ENCODE measurements at places on chromosomes 12 and 14. TPM values are rescaled to one million over a fixed set of nuclear protein-coding genes. Genes with fewer than 3 reads are reported as not detected.

Gene DHRS1
- polyA plus RNA-seq: 56.7 TPM

DNA sequence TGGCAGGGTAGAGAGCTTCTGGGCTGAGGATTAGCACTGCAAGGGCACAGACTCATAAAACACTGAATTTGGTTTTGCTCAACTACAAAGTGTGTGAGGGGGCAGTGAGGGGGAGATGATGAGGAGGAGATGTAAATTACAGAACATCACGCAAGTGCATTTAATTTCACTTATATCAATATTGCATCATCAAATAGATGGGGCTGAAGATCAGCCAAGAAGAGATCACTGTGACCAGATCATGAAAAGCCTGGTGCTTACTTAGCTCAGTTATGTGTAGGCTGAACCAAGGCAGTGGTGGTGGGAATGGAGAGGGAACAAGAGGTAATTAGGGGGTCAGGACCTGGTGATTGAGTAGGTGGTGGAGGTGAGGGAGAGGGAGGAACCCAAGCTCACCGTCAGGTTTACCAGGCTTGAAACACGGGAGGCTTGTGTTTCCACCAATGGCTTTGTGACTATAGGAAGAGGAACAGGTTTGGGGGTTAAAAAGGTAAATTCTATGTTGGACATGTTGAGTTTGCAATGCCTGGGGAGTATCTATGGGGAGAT, 11.3 kb downstream of the FOS start:
- no peak overlapping the region for H3K27ac ChIP-seq
- no peaks in the 10 kb centered on the region for H3K36me3 ChIP-seq
- H3K4me1 ChIP-seq: peaks cover 4% of the 10 kb centered on the region
- no peaks in the 10 kb centered on the region for H3K27me3 ChIP-seq
- DNase-seq: no peak
- no peak overlapping the region for H3K4me3 ChIP-seq

DNA sequence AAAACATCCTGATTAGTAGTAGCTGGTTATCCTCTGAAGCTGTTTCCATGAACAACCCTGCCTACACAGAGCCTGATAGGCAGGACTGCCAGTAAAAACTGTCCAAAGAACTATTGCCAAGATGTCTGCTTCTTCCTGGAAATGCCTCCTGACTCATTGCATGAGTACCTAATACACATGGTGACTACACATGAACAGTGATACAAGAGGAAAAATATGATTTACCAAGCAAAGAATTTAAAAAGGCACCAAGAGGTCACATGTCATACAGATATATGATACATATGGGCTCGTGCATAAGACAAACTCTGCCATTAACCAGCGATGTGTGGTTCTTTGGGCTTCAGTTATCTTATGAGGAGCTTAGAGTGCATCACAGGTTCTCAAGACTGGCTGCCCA, 552.3 kb downstream of the SLC16A7 start:
- no peaks in the 10 kb centered on the region for H3K27me3 ChIP-seq
- H3K36me3 ChIP-seq: no peaks in the 10 kb centered on the region
- H3K4me1 ChIP-seq: no peaks in the 10 kb centered on the region
- H3K27ac ChIP-seq: no peak overlapping the region
- H3K4me3 ChIP-seq: no peak overlapping the region

Gene UBE3B
- 13.9 TPM for polyA plus RNA-seq

DNA sequence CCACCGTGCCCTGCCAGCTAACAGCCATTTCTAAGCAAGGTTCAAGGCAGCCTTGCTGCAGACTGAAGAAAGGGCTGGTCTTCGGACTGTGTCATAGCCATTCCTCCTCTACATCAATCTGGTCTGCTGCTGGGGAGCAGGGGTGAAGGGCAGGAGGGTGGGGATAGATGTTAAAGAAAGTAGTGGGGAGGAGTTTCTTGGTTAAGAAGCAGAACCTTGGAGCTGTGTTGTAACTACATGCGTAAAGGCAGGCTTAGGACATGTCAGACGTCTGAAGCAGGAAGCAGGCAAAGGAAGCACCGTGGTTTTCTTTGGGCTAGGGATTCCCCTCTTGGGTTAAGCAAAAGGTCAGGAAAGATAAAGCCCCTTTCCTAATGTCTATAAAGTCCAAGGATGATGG, 18.1 kb upstream of the NEK9 start:
- no peaks in the 10 kb centered on the region for H3K27me3 ChIP-seq
- H3K27ac ChIP-seq: no peak overlapping the region
- H3K4me3 ChIP-seq: no peak overlapping the region
- peaks cover 3% of the 10 kb centered on the region for H3K36me3 ChIP-seq

- no peaks in the 10 kb centered on the region for H3K27me3 ChIP-seq
- H3K4me1 ChIP-seq: peaks cover 16% of the 10 kb centered on the region
- H3K36me3 ChIP-seq: no peaks in the 10 kb centered on the region
Measured at GRCh38 chr12:6998715-6999451, 19.4 kb downstream of the LPCAT3 start.

Gene SPRYD4
- polyA plus RNA-seq: 6.0 TPM

Gene GDF11
- 3.4 TPM for polyA plus RNA-seq

Gene DBX2
- not detected for polyA plus RNA-seq

DNA sequence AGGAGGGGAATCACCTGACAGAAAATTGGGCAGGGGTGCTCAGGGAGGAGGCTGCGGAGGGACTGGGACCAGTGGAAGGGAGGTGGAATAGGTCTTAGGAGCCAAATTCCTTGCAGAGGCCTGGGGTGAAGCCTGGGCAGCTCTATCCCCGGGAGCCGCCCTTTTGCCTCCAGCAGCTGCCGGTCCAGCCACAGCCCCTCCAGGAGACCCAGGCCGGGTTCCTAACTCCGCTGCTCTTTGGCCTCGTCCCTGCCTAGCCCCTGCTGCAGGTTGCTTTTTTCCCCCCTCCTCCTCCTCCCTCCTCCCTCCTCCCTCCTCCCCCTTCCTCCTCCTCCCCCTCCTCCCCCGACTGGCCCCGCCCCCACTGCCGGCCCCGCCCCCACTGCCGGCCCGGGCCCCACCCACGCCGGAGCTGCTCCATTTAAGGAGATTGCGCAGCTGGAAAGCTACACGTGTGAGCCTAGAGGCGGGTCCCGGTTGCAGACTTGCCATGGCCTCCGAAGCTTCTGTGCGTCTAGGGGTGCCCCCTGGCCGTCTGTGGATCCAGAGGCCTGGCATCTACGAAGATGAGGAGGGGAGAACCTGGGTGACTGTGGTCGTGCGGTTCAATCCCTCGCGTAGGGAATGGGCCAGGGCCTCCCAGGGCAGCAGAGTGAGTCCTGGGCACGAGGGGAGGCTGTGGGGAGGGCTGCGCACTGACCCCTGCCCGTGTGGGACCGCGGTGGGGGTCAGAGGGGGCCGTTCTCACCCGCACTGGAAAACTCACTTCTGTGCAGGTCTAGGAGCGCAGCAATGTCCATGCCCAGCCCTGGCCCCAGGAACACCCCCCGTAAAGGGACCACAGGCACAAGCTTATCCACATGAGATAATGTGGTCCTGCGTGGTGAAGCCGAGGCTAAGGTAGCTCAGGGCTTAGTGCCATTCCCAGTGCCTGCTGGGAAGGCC, at the start of gene TCL1B:
Gene TCL1B (plus strand): TSS at position 449 of the 945 bp plus-strand sequence. CDS start 42 bp downstream, at position 491.
- DNase-seq: no peak
- H3K4me3 ChIP-seq: no peak within 1 kb of the TSS
- H3K27me3 ChIP-seq: no peaks in the 10 kb centered on the region
- H3K36me3 ChIP-seq: no peaks in the 10 kb centered on the region

Gene MUCL1
- not detected for polyA plus RNA-seq

Gene KRT6B
- not detected for polyA plus RNA-seq

DNA sequence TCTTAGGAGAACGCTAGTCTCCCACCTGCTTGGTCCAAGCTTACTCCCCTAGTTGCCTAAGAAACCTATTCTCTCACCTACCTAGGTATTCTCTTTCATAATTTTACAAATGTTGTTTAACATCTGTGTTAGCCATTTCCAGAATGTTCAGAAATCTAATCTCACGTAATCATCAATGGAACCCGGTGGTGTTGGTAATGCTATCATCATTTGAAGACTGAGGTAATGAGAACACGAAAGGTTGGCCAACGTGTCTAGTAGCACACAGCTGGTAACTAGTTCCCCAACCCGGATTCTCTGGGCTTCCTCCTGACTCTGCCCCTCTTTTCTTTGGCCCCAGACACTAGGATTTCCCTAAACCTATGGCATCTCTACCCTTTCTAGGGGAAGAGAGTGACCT, 43.8 kb upstream of the EMP1 start:
- no peaks in the 10 kb centered on the region for H3K27me3 ChIP-seq
- no peak overlapping the region for H3K4me3 ChIP-seq
- H3K27ac ChIP-seq: no peak overlapping the region
- no peaks in the 10 kb centered on the region for H3K4me1 ChIP-seq
- no peaks in the 10 kb centered on the region for H3K36me3 ChIP-seq

Gene MYH6
- polyA plus RNA-seq: 0.13 TPM

GRCh38 chr12:11891754-11892386, 178.9 kb upstream of the BCL2L14 start:
- no peak for DNase-seq
- H3K27ac ChIP-seq: no peak overlapping the region
- H3K36me3 ChIP-seq: no peaks in the 10 kb centered on the region
- no peaks in the 10 kb centered on the region for H3K4me1 ChIP-seq
- no peak overlapping the region for H3K4me3 ChIP-seq
- no peaks in the 10 kb centered on the region for H3K27me3 ChIP-seq

GRCh38 chr14:85634205-85634604, 104.3 kb downstream of the FLRT2 start:
- no peaks in the 10 kb centered on the region for H3K4me1 ChIP-seq
- H3K27ac ChIP-seq: no peak overlapping the region
- no peak overlapping the region for H3K4me3 ChIP-seq
- no peaks in the 10 kb centered on the region for H3K36me3 ChIP-seq
- no peak for DNase-seq

DNA sequence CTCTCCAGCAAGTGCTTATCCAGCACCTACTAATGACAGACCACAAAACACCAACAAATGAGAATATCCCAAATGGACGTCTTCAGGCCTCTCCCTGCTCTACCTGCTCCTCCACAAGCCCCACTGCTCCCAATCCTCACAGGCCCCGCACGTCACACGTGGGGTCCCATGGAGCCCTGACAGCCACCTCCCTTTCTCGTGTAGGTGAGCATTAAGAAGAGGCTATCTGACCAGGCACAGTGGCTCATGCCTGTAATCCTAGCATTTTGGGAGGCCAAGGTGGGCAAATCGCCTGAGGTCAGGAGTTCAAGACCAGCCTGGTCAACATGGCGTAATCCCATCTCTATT, 5.4 kb downstream of the RIMBP2 start:
- H3K27me3 ChIP-seq: no peaks in the 10 kb centered on the region
- no peak overlapping the region for H3K27ac ChIP-seq
- peaks cover 4% of the 10 kb centered on the region for H3K4me1 ChIP-seq
- no peaks in the 10 kb centered on the region for H3K36me3 ChIP-seq

DNA sequence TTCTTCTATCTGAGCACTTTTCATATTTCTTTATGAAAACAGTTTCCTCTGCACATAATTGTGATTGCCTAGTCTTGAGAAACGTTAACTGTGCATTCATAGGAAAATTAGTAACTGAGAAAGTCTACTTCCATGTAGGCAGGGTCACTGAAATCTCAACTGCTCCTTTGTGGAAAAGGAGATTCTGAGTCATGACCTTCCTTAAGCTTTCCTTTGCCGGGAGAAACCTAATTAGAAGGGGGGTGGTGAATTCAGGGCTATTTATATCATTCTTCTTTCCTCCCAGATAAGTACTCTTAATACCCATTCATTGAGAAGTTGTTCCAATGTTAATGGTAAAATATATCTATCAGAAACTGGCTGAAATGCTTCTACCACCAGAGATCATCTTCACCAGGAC, 751.0 kb upstream of the TMEM132C start:
- H3K27ac ChIP-seq: no peak overlapping the region
- no peaks in the 10 kb centered on the region for H3K27me3 ChIP-seq
- H3K36me3 ChIP-seq: no peaks in the 10 kb centered on the region
- H3K4me1 ChIP-seq: no peaks in the 10 kb centered on the region
- no peak for DNase-seq
- no peak overlapping the region for H3K4me3 ChIP-seq

DNA sequence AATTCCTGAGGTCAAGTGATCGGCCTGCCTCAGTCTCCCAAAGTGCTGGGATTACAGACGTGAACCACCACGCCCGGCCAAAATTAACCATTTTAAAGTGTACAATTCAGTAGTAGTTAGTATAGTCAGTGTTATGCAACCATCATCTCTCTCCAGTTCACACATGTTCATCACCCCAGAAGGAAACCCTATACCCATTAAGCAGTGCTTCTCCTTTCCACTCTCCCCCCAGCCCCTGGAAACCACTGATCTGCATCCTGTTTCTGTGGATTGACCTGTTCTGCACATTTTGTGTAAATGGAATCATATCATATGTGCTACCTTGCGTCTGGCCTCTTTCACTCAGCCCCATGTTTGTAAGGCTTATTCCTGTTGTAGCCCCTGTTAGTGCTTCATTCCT, 52.2 kb downstream of the PHETA1 start:
- no peaks in the 10 kb centered on the region for H3K27me3 ChIP-seq
- no peak overlapping the region for H3K4me3 ChIP-seq
- H3K36me3 ChIP-seq: no peaks in the 10 kb centered on the region

- no peaks in the 10 kb centered on the region for H3K27me3 ChIP-seq
- no peak overlapping the region for H3K4me3 ChIP-seq
- H3K4me1 ChIP-seq: no peaks in the 10 kb centered on the region
- no peak for DNase-seq
Measured at GRCh38 chr14:33504246-33505099, 446.4 kb downstream of the EGLN3 start.

DNA sequence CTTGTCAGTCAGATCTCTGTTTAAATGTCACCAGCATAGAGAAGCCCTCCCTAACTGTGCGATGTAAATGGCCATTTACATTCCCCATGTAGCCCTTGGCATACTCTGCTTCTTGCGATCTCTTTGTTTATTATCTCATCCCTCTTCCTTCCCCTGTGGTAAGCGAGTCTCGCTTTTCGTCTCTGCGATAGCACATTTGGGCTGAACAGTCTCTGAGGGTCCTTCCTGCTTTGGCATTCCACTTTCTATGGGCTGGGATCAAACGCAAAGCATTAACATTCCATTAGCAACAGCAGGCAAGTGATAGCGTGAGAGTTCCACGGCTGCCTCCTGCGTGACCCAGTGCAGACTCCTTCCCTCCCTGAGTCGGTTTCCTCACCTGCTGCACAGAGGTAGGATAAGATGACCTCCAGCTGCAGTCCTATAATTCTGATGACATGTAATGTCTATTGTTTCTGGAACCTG, 61.4 kb upstream of the TUNAR start:
- H3K27ac ChIP-seq: no peak overlapping the region
- no peak for DNase-seq
- H3K36me3 ChIP-seq: no peaks in the 10 kb centered on the region
- no peak overlapping the region for H3K4me3 ChIP-seq
- no peaks in the 10 kb centered on the region for H3K4me1 ChIP-seq

DNA sequence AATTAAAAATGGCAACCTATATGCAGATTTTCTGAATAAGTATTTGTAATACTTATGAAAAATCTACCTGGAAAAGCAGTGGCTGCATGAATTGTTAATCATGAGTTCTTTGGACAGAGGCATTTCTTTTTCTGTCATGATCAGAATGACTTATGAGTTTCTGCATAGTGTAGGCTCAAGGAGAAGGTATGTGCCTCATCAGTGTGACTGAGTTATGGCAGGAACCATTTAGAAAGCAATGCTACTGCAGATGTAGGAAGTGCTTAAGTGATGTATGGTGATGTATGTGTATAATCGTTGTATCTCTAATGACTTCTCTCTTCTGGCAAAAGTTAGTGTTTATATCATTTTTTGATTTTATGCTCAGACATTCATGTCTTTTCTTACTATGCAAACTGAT, 816.4 kb upstream of the FBXO33 start:
- H3K4me3 ChIP-seq: no peak overlapping the region
- no peaks in the 10 kb centered on the region for H3K36me3 ChIP-seq
- H3K4me1 ChIP-seq: no peaks in the 10 kb centered on the region
- H3K27me3 ChIP-seq: no peaks in the 10 kb centered on the region

Gene ZFYVE1
- 10.7 TPM for polyA plus RNA-seq
